Hematopoietic multipotent progenitor cell treated with erythropoietin and hydrocortisone succinate and interleukin-3 and kit ligand, for 8 days (in vitro differentiated cells): ENCODE measurements at places on chromosomes 1 and 21.

DNA sequence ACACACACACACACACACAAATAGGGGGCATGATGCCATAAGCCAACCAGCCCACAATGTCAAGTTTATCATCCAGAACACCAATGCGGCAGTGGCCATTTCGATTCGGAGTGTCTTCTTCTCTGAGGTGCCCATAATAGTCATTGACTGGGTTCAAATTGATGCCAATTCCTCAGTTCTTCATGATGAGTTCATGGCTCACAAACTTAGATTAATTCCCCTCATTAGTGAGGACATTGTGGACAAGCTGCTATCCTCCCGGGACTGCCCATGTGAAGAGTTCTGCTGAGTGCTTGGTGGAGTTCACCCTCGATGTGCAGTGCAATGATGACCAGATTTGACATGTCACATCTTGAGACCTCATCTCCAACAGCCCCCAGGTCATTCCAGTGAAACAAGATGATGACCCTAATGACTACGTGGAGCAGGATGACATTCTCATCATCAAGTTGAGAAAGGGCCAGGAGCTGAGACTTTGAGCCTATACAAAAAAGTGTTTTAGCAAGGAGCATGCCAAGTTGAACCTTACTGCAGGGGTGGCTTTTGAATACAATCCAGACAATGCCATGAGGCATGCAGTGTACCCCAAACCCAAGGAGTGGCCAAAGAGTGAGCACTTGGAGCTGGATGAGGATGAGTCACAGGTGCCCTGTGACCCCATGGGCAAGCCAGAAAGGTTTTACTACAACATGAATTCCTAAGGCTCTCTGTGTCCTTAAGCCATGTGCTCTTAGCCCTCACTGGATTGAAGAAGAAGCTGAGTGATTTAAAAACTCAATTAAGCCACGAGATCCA is 211.6 kb upstream of the SAMSN1 start:
- no peak for DNase-seq

DNA sequence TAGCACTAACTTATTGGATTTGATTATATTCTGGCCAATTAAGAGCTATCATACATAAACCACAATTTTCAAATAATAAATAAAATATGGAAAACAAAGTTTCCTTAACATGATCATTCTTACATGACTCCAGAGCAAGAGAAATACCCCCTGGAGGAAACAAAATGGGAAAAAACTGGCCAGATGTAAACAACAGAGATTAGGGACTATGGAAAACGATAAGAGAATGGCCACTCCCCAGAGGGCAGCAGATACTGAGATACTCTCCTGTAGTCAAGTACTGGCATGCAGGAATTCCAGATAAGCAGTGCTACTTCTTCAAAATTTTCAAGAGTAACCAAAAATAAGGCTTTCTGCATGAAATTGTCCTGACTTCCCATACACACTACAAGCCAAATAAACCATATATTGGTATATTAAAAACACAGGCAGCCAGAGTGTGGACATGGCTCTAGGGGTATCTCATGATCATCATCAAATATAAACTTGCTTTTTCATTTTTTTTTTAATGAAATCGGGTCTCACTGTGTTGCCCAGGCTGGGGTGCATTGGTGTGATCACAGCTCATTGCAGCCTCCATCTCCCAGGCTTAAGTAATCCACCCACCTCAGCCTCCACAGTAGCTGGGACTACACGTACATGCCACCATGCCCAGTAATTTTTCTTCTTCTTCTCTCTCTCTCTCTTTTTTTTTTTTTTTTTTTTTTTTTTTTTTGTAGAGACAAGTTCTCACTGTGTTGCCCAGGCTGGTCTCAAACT is 118.5 kb downstream of the EIF4G3 start:
- DNase-seq = peak; percentile 55

- no peak for DNase-seq
These were observed 23.7 kb downstream of the IL23R start for GRCh38 chr1:67189953-67190352.

DNA sequence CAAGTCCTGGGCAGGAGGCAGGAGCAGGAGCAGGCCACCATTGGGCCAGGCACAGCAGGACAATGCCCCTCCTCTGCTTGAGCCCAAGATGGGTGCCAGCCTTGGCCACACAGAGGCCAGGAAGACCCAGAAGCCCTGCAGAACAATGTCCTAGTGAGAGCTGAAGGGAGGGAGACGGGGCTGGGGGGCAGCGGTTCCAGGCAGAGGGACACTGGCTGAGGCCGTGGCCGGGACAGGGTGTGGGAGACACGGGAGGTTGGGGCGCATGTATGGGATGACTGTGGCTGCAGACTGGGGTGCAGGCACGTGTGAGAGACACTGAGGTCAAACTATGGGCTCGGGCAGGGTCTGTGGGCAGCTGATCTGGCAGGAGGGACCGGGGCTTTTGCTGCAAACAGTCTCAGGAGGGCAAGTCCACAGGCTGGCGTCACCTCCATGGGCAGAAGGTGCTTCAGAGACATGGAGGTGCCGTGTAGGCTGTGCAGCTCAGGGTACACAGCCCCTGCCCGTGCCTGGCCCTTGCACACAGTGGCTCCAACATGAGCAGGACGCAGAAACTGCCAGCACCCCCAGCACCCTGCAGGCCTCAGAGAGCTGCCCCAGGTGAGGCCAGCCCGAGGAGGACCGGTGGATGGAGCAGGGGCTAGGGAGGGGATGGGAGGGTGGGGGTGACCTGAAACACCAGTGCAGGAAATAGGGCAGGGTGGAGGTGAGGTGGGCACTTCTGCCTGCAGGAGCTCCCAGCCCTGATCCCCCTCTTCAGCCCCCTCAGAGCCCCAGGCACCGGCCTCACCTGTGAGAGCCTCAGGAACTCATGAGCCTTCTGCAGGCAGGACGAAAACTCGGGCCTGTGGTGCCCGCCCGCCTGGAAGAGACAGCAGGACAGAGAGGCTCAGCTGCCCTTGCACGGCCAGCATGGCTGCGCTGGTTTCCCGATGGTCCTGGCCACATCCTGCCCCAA is 19.5 kb downstream of the LSS start:
- no peak for DNase-seq

GRCh38 chr1:46041974-46042373 is 90.5 kb downstream of the PIK3R3 start:
- no peak for DNase-seq

DNA sequence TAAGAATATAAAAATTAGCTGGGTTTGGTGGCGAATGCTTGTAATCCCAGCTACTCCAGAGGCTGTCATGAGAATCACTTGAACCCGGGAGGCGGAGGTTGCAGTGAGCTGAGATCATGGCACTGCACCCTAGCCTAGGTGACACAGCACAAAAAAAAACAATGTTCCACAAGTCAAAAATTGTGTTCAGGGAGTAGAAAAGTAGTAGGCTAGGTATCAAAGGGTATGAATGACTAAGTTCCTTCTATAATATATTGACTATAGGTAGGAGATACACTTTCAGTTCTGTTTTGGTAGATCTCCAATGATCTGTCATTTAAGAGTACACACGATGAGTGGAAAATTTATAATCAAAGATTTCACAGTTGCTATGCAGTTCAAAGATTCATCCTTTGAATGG is 16.7 kb downstream of the USP48 start:
- DNase-seq = no peak

GRCh38 chr1:58528518-58528917 is 18.0 kb downstream of the OMA1 start:
- DNase-seq = no peak

- no peak for DNase-seq
These were observed 57.4 kb downstream of the TIAM1 start for GRCh38 chr21:31286621-31287020.

DNA sequence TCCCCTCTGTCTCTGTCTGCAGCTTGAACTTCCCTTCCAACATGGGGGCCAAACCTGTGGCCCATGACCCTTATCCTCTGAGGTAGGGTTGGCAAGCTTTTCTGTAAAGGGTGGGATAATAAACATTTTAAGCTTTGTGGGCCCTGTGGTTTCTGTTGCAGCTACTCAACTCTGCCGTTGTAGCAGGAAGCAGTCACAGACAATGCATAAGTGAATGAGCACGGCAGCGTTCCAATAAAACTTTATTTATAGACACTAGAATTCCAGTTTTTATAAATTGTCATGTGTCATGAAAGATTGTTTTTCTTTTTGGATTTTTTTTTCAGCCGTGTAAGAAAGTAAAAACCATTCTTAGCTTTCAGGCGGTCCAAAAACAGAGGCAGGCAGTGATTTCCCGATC is 18.2 kb upstream of the CDK18 start:
- DNase-seq = no peak

DNA sequence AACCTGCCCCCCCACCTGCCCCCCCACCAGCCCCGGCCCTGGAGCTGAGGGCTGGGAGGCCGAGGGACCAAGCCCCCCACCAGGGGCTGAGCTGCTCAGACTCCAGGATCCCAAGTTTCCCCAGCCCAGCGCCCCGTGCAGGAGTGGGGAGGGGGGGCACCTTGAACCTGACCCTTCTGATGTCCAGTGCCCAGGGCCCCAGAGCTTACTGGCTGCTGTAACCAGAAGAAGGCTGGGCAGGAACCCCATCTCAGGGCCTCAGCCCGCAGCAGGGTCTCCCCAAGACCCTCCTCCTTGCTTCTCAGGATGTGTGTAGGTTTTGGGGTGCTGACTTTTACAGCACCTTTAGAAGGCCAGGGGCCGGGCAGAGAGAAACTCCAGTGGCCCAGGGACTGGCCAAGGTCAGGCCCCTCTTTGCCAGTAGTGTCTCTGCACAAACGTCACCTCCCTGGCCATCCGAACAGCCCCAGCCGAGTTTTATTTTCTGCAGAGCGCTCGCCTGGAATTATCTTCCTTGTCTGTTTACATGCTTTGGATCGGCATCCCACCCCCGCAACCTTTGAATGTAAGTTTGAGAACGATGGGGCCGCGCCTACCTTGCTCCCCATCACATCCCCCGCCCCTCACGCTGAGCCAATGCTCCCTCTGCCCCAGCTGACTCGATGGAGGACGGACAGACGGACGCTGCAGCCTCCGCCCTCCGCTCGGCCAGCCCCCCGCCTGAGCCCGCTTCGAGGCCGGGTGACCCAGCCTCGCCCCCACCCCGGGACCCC is 70.1 kb upstream of the CASZ1 start:
- no peak for DNase-seq

GRCh38 chr1:181396811-181397210 is 86.5 kb upstream of the CACNA1E start:
- no peak for DNase-seq

- DNase-seq = peak; percentile 25
These were observed 20.6 kb upstream of the BACE2 start for GRCh38 chr21:41147096-41147978.

DNA sequence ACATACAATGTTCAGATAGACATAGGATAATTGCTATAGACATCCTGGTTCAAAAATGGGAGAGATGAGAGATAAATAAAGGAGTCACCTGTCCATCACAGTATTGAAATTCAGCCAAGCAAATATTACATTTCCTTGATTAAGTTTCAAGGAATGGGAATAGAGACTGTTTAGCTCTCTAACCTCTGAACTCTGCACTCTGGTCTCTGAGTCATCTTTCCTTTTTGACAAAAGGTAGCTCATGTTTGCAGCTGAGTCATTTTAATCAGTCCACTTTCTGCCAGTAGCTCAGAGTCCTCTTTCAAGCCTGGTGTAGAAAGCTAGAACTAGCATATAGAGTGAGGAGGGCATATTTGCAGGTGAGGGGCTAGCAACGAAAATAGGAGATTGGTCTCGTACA is 51.4 kb upstream of the GJA8 start:
- DNase-seq = no peak

DNA sequence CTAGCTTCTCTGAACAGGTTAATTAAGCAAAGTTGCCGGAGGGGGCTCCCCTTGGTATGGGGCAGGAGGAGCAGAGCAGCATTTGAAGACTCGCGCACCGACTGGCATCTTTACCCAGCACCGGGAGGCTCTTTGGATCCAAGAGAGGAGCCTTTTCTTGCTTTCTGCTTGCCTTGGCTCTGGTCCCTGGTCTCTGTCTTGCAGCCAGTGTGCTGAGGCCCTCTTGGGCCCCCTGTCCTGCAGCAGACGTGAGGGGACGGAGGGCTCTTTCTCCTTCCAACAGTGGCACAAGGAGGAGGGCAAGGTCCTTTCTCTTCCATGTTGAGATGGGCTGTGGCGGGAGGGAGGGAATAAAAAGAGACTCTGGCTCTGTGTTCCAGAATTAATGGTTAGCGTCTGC is 45.6 kb downstream of the ZBTB18 start:
- DNase-seq = no peak
